ENCODE measurements at places on chromosomes 3 and 15.

DNA sequence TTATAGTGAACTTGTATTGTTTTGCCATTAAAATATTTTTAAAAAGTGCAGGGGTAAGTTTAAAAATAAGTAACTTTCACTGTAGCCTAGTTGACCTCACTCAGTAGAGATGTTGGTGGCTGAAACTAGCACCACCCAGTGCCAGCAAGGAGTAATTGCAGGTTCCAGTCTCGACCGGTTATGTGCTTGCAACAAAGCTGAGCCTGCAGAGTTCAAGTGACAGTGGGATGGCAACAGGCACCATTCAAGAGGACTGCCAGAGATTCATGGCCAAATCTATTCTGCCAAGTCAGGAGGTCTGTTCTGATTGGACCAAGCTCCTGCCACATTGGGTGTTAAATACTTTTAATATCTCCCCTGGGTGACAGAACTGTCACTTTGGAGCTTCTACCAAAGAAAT, 2.7 kb downstream of the ADAMTS7 start:
- peak; percentile 67 for DNase-seq

GRCh38 chr3:51434746-51435327, 43.8 kb downstream of the RBM15B start:
- peak; percentile 64 for DNase-seq

DNA sequence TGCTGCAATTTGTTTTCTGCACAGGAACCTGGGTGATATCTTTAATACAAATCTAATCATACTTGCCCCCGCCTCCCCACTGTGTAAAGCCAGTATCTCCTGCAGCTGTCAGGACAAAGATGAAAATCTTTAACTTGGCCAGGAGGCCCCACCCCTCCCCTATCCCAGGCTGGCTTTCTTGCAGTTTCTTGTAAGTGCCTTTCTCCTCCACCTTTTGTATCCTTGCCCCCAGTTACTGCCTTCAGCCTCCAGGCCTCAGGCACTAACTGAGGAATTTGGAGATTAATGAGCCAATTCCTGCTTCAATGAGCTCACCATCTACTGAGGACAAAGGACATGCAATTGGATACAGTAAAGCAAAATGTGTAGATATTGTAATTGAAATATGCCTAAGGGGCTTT, 6.5 kb downstream of the GCSAM start:
- peak; percentile 19 for DNase-seq

DNA sequence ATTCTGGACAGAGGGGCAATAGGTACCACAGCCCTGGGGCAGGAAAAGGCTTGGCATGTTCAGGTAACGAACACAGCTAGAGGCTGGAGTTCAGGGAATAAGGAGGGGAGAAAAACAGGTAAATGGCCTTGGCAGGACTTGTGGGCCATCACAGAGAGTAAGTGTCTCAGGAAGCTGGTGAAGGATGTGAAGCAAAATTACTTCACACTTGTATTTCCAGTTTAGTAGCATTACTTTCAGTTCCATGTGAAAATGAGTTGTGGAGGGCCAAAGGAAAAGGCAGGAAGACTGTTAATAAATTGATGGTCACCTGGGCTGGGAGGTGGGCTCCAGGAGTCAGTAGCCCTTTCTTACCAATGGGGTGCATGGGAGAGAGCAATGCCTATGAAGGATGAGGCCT, 25.6 kb downstream of the TRIM42 start:
- no peak for DNase-seq

DNA sequence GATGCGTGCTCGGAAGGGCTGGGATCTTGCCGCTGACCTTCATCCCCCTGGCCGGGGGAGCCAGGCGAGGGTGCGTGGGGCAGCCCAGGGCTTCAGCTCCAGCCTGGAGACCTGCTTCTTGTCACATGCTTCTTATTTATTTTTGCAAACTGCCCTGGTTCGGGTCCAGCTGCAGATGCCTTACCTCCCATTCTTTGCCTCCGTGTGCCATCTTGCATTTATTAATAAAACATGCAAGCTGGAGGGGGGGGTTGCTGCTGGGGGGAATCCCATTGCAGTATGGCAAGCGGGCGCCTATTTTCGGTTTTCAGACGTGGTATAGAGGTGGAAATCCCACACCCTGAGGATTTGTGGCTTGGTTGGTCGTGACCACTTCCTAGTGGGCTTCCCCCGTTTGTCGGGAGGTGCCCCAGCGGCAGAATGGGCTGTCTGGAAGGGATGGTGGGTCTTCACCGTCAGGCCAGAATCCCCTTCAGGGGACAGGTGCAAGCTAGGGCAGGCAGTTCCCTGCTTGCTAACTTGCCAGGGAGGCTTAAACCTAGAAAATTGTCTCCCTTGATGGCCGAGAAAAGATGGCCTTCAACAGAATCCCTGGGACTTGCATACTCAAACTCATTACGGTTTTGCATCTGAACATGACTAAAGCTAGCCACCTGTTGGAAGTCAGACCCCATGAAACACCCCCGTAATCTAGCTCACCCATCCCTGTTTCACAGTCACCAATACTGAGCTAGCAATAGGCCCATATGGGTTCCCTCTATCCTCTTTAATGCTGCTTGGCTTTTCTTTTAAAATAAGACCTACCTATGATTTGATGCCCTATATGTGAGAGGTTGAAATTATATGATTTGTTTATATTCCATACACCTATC, 569 bp downstream of the TMEM266 start:
- no peak for DNase-seq

DNA sequence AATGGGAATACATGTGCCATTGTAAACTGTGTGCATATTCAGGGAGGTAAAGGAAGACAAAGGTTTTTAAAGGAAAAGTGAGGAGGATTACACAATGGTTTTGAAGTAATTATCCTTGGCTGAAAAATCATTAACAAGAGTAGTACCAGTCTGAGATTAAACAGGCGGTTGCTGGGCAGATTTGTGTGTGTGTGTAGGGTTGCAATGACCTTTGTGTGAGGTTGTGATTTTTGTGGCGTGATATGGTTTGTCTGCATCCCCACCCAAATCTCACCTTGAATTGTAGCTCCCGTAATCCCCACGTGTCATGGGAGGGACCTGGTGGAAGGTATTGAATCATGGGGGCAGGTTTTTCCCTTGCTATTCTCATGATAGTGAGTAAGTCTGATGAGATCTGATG, 7.0 kb downstream of the DLEC1 start:
- DNase-seq: no peak

DNA sequence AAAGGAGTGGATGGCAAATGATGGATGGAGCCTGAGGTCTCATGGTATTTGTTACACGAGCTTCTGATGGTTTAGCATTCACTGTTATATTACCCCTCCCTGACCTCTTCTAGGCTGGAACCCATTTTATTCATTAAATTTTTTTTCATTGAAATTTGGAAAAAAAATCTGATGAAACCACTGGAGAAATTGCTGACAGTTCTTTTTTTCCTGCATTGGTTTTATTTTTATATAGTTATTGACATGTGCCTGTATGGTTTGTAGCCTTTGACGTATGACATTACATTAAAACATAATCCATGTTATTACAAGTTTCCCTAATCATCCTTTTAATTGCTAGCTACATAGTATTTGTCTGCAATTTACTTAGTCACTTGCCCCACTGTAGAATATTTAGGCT, 81.8 kb downstream of the CLDN11 start:
- no peak for DNase-seq

GRCh38 chr3:100151024-100151707, 36.9 kb upstream of the FILIP1L start:
- no peak for DNase-seq

DNA sequence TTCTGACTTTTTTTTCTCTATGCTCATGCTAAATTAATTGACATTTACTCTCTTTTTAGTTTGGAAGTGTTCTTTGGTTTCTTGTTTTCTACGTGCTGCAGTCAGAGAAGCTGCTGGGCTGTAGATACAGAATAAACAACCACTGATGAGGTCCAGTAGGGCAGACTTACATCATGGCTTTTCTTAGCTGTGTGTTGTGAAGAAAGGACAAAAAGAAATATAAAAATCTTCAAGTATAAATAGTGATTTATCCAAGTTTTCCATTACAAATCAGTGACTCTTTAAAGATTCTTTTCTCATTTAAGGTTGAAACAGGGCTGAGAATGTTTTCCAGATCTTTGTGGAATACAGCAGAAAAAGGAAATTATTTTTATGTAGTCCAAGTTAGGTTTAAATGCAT, 122.2 kb downstream of the CMSS1 start:
- DNase-seq: no peak

- no peak for DNase-seq
Measured at GRCh38 chr3:172953571-172953970, 187.5 kb downstream of the SPATA16 start.

DNA sequence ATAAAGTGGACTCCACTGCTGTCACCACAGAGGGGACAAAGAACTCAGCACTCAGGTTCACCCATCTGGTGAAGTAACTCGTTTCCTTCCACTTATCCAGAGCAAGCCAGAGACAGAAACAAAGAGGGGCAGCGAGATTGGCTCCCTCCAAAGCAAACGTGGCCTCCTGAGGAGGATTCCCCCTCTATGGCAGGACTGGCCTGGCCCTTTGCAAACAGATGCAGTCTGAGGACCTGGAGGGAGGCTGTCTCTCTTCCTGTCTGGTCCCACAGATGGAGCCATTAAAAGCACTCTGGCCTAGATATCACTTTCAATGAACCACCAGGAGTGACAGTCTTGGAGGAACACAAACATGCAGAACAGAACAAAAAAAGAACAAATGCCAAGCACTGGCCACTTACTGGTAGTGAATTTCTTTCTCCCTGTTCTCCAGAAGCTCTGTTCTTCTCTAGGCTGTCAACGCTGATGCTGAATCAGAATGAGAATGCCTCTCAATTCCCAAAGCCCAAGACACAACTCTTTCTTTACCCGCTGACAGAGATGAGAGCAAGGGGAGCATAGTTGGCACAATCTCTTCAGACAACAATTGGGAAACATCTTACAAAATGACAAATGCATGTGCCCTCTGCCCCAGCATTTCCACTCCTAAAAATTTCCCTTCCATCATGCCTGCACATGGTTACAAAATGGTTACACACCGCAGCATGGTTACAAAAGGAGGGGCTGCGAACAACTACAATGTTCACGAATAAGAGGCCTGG, 14.3 kb downstream of the KLHL25 start:
- no peak for DNase-seq

DNA sequence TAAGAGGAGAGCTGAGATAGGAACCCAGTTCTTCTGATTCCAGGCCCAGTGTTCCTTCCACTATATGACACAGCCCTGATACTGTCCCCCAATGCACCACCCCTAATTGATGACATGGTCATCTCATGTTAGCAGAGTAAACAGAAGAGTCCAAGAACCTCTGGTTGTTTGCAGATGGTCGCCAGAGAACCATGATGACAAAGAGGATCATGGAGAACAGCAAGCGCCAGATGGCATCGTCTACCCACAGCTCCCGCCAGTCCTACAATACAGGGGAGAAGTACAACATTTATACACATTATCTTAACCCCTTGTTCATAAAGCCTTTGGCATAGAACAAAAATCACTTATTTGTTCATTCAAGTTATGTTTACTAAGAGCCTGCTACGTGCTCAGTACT, 18.5 kb upstream of the VPS39 start:
- DNase-seq: no peak

DNA sequence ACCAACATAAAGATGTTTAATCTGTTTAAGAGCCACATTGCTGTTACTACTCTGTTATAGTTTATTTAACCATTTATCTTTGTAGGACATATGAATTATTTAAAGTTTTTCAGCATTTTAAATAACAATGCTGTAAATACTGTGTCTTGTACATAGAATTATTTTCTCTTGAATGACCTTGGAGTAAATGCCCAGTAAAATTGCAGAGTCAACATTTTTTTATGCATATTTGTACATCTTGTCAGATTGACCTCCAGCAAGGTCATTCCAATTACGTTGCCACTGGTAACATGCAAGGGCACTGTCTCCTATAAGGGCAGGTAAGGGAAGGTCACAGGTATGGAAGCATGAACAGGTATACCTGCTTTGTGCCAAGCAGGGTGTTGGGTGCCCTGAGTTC, 64.3 kb downstream of the RLBP1 start:
- DNase-seq: no peak

- DNase-seq: no peak
Measured at GRCh38 chr3:40885430-40885829, 313.9 kb upstream of the CTNNB1 start.

- DNase-seq: no peak
Measured at GRCh38 chr15:81157939-81158223, 23.8 kb downstream of the CFAP161 start.

- no peak for DNase-seq
Measured at GRCh38 chr15:35980719-35981118, 434.8 kb upstream of the DPH6 start.

GRCh38 chr3:159001711-159002110, 199.9 kb downstream of the MFSD1 start:
- DNase-seq: no peak

GRCh38 chr3:47420044-47420430, 39.2 kb downstream of the PTPN23 start:
- no peak for DNase-seq

DNA sequence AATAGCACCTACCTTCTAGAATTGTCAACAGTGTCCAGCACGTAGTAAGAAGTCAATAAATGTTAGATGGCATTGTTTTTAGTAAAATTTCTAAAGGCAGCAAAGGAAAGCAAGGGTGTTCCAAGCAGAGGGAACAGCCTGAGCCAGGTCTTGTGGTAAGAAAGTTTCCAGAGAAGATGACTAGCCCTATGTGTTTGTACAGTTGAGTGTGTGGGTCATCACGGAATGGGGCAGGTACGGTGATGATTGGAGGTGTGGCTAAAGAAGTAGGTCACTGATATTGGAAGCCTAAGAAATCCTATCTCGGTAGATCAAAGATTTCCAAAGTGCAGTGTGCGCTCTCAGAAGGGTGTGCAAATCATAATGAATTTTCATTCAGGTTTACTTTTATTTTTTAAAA, 94.2 kb upstream of the BCL6 start:
- no peak for DNase-seq

DNA sequence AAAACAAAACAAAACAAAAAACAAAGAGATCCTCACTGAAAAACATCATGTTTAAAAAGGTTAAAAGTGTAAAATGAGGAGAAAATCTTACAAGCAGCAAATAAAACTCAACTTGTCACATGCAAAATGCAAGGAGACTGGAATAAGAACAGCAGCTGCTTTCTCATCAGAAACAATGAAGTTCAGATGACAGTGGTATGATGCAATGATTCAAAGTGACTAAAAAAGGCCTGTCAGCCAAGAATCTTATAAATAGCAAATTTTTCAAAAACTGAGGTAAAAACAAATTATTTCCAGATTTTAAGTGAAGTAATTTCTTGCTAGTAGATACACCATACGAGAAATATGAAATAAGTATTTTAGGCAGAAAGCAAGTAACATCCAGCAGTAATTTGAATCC, 68.6 kb upstream of the EPHA3 start:
- DNase-seq: no peak

GRCh38 chr15:40075298-40076044, 33.2 kb downstream of the BMF start:
- DNase-seq: no peak

GRCh38 chr3:103247459-103247858, 812.6 kb downstream of the ZPLD1 start:
- no peak for DNase-seq
